ENCODE measurements at places on chromosomes 13 and 19. TPM values are rescaled to one million over a fixed set of nuclear protein-coding genes. Genes with fewer than 3 reads are reported as not detected.

GRCh38 chr19:58570770-58571574 is 2.2 kb downstream of the MZF1 start:
- H3K4me3 ChIP-seq: no peak overlapping the region
- H3K36me3 ChIP-seq: peaks cover 33% of the 10 kb centered on the region
- no peak overlapping the region for H3K27ac ChIP-seq
- H3K4me1 ChIP-seq: peaks cover 38% of the 10 kb centered on the region

- H3K36me3 ChIP-seq: no peaks in the 10 kb centered on the region
- H3K27me3 ChIP-seq: no peaks in the 10 kb centered on the region
- no peak overlapping the region for H3K4me3 ChIP-seq
- no peak for DNase-seq
- H3K27ac ChIP-seq: no peak overlapping the region
- no peaks in the 10 kb centered on the region for H3K4me1 ChIP-seq
Observed at GRCh38 chr13:66347486-66348117, 882.5 kb downstream of the PCDH9 start.

DNA sequence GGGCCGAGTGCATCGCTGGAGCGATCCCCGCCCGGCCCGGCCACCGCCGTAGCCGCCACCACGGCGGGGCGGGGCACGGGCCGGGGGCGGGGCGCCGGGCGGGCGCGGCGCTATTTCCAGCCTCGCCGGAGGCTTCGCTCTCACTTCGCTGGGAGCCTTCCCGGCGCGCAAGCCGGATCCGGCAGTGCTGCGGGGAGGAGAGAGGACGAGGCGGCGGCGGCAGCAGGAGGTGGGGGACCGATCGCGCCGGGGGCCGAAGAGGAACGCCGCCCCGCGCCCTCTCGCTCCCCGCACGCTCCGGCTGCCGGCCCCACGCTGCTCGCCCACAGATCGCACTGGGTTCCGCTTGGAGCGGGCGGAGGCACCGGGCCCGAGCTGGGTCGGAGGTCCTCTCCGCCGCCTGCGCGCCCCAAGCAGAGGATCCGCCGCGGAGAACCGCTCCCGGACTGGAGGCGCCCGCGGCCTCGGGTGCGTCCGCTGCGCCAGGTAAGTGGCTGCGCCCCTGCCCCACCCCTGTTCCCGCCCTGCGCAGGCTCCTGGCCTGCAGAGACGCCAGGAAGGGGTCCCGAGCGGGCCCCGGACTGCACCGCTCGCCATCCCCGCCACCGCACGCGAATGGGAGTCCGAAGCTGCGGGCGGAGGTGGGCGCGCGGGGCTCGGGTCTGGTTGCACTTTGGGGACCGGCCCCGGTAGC is at the start of gene CHST8:
Gene CHST8 (plus strand): TSS at position 143 of the 694 bp plus-strand sequence. CDS start 67,309 bp downstream, outside the sequence.
- no peak within 1 kb of the TSS for H3K4me3 ChIP-seq
- H3K4me1 ChIP-seq: no peaks in the 10 kb centered on the region
- H3K36me3 ChIP-seq: no peaks in the 10 kb centered on the region
- no peak for DNase-seq

GRCh38 chr19:53612762-53613526 is 18.9 kb upstream of the DPRX start:
- no peaks in the 10 kb centered on the region for H3K4me1 ChIP-seq
- H3K27ac ChIP-seq: no peak overlapping the region
- no peaks in the 10 kb centered on the region for H3K27me3 ChIP-seq
- H3K36me3 ChIP-seq: no peaks in the 10 kb centered on the region
- H3K4me3 ChIP-seq: no peak overlapping the region

DNA sequence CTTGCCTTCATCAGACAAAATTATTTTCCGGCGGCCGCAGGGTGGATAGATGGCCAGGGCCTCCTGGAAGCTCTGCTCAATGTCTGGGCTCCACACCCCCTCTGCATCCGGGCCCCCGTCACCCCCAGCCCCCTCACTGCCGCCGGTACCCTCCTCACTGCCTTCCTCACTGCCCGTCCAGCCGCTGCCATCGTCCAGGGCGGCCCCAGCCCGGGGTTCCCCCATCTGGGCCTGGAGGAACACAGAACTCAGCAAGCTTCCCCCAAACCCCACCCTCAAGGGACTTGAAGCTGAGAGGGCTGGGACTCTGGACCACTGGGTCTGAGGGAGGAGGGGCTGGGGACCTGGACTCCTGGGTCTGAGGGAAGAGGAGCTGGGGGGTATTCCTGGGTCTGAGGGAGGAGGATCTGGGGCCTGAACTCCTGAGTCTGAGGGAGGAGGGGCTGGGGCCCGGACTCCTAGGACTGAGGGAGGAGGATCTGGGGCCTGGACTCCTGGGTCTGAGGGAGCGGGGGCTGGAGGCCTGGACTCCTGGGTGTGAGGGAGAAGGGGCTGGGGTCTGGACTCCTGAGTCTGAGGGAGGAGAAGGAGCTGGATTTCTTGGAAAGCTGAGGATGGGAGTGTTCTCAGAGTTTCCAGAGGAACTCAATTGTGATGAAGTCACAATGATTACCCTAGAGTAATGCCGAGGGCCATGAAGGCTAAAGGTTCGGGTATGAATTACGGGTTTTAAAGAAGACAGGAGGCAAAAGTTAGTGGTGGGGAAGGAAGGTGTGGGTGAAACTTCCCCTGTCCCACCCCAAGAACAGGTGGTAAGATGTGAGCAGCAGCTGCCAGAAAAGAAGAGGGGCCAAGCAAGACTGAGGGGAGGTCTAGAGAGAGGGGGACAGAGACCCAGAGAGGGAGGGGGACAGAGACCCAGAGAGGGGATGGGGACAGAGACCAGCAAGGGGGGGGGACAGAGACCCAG is 2.1 kb downstream of the TEAD2 start:
- DNase-seq: no peak
- no peaks in the 10 kb centered on the region for H3K36me3 ChIP-seq
- H3K27me3 ChIP-seq: peaks cover 38% of the 10 kb centered on the region
- peaks cover 17% of the 10 kb centered on the region for H3K4me1 ChIP-seq
- H3K4me3 ChIP-seq: no peak overlapping the region

- no peak for DNase-seq
- peaks cover 23% of the 10 kb centered on the region for H3K27me3 ChIP-seq
- H3K27ac ChIP-seq: no peak overlapping the region
- H3K4me3 ChIP-seq: no peak overlapping the region
Observed at GRCh38 chr13:112952759-112953551, 16.1 kb upstream of the MCF2L start.

DNA sequence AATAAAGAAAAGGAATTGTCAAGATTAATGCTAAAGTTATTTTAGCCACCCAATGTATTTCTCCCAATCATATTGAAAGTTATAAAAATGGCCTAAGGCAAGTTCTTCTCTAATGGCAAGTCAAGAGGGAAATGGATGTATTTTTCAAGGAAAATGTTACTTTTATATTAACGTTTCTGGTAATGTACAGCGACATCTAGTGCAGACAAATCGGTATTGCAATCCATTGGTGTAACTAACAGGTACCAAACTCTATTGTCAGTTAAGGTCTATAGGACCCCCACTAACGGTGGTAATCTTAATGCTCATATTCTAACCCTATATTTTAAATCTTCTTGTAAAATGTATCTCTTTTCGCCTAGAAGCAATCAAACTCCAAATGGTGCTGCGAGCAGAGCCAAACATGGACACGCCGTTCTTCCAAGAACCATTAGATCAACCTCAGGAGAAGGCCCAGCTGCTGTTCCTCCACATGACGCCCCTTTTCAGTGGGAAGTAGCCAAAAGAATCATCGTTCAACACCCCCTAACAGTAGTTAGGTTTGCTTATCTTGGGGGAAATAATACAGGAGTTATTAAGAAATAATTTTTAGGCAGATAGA is 98.5 kb upstream of the PABPC3 start:
- H3K27ac ChIP-seq: no peak overlapping the region
- DNase-seq: peak; percentile 43
- no peaks in the 10 kb centered on the region for H3K36me3 ChIP-seq
- H3K27me3 ChIP-seq: peaks cover 32% of the 10 kb centered on the region
- no peak overlapping the region for H3K4me3 ChIP-seq

GRCh38 chr13:51912091-51912490 is 50.3 kb downstream of the CCDC70 start:
- no peak for DNase-seq
- H3K4me3 ChIP-seq: no peak overlapping the region
- H3K27me3 ChIP-seq: no peaks in the 10 kb centered on the region
- peaks cover 16% of the 10 kb centered on the region for H3K4me1 ChIP-seq
- H3K36me3 ChIP-seq: no peaks in the 10 kb centered on the region

GRCh38 chr19:48290401-48290770 is 20.5 kb downstream of the ZNF114 start:
- no peak overlapping the region for H3K27ac ChIP-seq
- H3K27me3 ChIP-seq: peaks cover 5% of the 10 kb centered on the region
- DNase-seq: no peak
- no peaks in the 10 kb centered on the region for H3K36me3 ChIP-seq
- H3K4me1 ChIP-seq: peaks cover 8% of the 10 kb centered on the region

- DNase-seq: no peak
- H3K4me1 ChIP-seq: peaks cover 4% of the 10 kb centered on the region
- no peak overlapping the region for H3K4me3 ChIP-seq
- no peaks in the 10 kb centered on the region for H3K27me3 ChIP-seq
Observed at GRCh38 chr13:51730927-51731326, 73.0 kb downstream of the DHRS12 start.

GRCh38 chr13:60627071-60627686 is 230.2 kb downstream of the TDRD3 start:
- no peak for DNase-seq
- no peaks in the 10 kb centered on the region for H3K36me3 ChIP-seq

GRCh38 chr13:93767180-93767916 is 540.7 kb downstream of the GPC6 start:
- H3K36me3 ChIP-seq: no peaks in the 10 kb centered on the region
- no peaks in the 10 kb centered on the region for H3K27me3 ChIP-seq
- no peaks in the 10 kb centered on the region for H3K4me1 ChIP-seq
- no peak overlapping the region for H3K27ac ChIP-seq
- no peak for DNase-seq

- peaks cover 5% of the 10 kb centered on the region for H3K27me3 ChIP-seq
- no peak overlapping the region for H3K27ac ChIP-seq
- H3K36me3 ChIP-seq: no peaks in the 10 kb centered on the region
- no peak overlapping the region for H3K4me3 ChIP-seq
- no peak for DNase-seq
- peaks cover 30% of the 10 kb centered on the region for H3K4me1 ChIP-seq
Observed at GRCh38 chr19:2973229-2973628, 4.1 kb upstream of the TLE6 start.

DNA sequence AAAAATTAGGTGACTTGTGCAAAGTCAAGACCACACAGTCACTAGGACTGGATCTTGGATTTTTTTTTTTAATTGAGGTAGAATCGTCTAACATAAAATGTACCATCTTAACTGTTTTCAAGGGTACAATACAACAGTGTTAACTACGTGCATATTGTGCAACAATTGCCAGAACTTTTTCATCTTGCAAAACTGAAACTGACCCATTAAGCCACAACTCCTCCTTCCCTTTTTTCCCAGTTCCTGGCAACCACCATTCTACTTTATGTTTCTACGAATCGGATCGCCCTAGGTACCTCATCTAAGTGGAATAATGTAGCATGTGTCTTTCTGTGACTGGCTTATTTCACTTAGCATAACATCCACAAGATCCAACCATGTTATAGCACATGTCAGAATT is 37.5 kb upstream of the POMP start:
- peaks cover 2% of the 10 kb centered on the region for H3K36me3 ChIP-seq
- no peak overlapping the region for H3K27ac ChIP-seq
- H3K27me3 ChIP-seq: no peaks in the 10 kb centered on the region
- H3K4me1 ChIP-seq: peaks cover 10% of the 10 kb centered on the region
- no peak overlapping the region for H3K4me3 ChIP-seq
- DNase-seq: no peak

DNA sequence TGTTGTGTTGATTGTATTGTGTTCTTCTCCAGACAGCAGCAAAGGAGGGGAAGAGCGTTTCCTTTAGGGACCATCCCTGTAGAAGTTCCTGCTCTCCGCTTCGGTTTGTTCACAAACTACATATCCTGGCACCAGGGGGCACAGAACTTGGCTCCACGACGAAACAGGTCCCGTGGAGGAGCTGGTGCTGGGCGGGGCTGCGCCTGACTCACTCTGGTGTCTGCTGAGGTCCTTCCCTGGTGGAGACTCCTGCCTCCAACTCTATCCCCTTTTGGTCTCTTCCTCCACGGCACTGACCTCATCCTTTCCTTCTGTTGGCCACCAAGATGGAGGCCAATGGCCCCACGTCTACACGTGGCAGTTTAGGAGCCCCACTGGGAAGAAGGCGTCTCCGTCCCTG is 14.7 kb downstream of the TMPRSS9 start:
- peaks cover 2% of the 10 kb centered on the region for H3K4me1 ChIP-seq
- no peak overlapping the region for H3K4me3 ChIP-seq
- peaks cover 1% of the 10 kb centered on the region for H3K36me3 ChIP-seq
- DNase-seq: no peak
- no peak overlapping the region for H3K27ac ChIP-seq
- peaks cover 2% of the 10 kb centered on the region for H3K27me3 ChIP-seq

- no peaks in the 10 kb centered on the region for H3K36me3 ChIP-seq
- no peaks in the 10 kb centered on the region for H3K4me1 ChIP-seq
- no peak overlapping the region for H3K27ac ChIP-seq
- no peak for DNase-seq
- H3K27me3 ChIP-seq: no peaks in the 10 kb centered on the region
Observed at GRCh38 chr13:103539265-103539664, 473.0 kb upstream of the SLC10A2 start.

GRCh38 chr13:79898202-79898826 is 417.4 kb downstream of the NDFIP2 start:
- no peaks in the 10 kb centered on the region for H3K4me1 ChIP-seq
- H3K27ac ChIP-seq: no peak overlapping the region
- H3K27me3 ChIP-seq: no peaks in the 10 kb centered on the region
- DNase-seq: no peak

Gene ASF1B
- 131 TPM for total RNA-seq

Gene THSD8
- 30.9 TPM for total RNA-seq

Gene CGB5
- total RNA-seq: not detected

Gene ERICH6B
- not detected for total RNA-seq

Gene PTGER1
- 0.44 TPM for total RNA-seq

Gene U2AF1L4
- 24.0 TPM for total RNA-seq

Gene MAU2
- 67.0 TPM for total RNA-seq

Gene LGALS14
- not detected for total RNA-seq

Gene BRSK1
- total RNA-seq: 7.3 TPM

Gene CEACAM7
- total RNA-seq: not detected
